ENCODE measurements at places on chromosomes 13 and 19. TPM values are rescaled to one million over a fixed set of nuclear protein-coding genes. Genes with fewer than 3 reads are reported as not detected.
A peak's percentile ranks its signal among the peaks of the same experiment; 100 is the strongest.

YJEFN3 gene
- 2.6 TPM for total RNA-seq

GRCh38 chr19:40717880-40718773 is 1.2 kb downstream of the ITPKC start:
- no peak for DNase-seq

DNA sequence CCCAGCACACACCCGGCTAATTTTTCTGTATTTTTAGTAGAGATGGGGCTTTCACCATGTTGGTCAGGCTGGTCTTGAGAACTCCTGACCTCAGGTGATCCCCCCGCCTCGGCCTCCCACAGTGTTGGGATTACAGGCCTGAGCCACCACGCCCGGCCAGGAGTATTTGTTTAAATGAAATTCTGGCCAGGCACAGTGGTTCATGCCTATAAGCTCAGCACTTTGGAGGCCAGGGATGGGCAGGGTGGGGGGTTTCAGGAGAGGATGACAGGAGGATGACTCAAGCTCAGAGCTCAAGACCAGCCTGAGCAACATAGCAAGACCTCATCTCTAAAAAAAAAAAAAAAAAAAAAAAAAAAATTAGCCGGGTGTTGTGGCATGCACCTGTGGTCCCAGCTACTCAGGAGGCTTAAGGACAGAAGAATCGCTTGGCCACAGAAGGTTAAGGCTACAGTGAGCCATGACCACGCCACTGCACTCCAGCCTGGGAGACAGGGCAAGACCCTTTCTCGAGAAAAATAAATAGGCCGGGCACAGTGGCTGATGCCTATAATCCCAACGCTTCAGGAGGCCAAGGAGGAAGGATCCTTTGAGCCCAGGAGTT is 8.2 kb upstream of the DHDH start:
- DNase-seq, result no peak

GRCh38 chr13:21673789-21674489 is 3.1 kb downstream of the FGF9 start:
- DNase-seq, result peak; percentile 40

- DNase-seq, result no peak
These were observed 37.8 kb downstream of the VSTM2B start for GRCh38 chr19:29563486-29564101.

CPB2 gene
- total RNA-seq, result not detected

GRCh38 chr19:46661735-46662592 is 982 bp upstream of the DACT3 start:
- DNase-seq, result peak; percentile 80

MISP gene
- not detected for total RNA-seq

DNA sequence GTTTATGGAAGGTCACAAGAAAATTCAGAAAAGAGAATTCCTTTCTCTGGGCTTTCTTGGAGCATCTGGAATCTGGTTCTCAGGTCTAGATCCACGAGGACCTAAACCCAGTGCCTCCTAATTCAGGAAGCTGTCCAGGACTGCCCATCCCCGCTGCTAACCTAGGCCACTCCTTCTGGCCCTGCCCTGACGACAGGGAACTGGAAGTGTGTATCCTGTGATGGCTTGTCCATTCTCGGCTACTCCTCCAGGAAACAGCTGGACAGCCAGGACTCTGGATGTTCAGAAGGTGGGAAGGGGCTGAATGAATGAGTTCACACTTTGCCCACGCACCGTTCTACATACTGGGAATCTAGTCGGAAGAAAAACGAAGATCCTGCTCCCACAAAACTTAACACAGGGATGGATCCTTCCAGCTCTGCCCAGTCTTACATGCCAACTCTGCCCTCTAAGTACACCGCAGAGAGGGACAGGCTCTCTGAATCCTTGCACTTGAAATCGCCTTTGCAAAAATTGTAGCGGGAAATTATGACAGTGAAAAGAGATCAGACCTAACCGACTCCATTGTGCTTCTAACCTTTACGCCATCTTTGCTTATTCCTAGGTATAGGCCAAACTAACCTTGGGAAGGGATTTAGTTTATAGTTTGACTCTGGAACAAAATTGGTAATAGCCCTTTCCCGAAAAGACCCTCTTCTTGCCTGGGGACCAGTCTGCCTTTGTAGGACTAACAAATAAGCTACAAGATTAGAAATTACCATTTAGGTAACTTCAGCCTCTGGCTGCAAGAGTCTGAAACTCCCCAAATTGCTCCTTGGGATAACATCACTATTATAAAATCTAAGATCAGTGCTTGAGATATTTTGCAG is 1.8 kb downstream of the LSM4 start:
- no peak for DNase-seq

COL5A3 gene
- total RNA-seq, result 5.6 TPM

ATXN8OS gene
- not detected for total RNA-seq

GRCh38 chr19:42114412-42114811 is 17.8 kb downstream of the POU2F2 start:
- DNase-seq, result no peak

- no peak for DNase-seq
These were observed 160.0 kb upstream of the ATXN8OS start for GRCh38 chr13:69947582-69947981.

ZNF418 gene
- total RNA-seq, result 10.5 TPM

DNA sequence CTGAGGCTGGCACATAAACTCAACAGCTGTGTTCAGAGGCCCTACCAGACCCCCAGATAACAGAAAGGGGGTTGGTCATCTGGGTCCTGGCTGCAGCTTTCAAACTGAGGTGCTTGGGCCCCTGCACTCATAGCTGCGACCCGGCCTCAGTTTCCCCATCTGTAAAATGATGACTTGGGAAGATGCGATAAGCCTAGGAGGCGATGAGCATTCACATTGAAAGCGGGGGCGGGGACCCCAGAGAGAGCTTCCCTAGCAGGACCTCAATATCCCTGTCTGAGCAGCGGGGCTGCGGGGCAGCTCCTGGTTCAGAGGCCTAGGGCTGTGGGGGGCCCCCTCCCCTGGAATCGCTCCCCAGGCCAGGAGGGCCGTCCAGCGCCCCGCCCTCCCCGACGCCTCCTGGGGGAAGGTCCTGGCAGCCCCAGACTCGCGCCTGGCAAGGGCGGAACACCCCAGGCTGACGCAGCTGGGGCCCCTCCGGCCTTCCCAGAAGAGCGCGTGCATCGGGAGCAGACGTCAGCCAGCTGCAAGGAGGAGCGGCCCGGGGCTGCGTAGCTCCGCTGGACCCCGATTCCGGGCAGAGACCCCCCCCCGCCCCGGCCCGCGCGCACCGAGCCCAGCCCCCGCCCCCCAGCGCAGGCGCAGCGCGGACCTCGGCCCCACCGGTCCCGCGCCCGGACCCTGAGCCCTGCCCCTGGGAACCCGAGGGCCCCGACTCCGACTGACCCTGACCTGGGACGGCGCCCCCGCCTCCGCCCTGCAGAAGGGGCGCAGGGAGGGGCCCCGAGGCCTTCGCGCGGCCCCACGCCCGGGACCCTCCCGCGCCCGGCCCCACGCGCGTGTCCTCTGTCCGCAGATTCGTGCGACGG is 3.5 kb downstream of the FSTL3 start:
- peak; percentile 77 for DNase-seq

GRCh38 chr19:9474975-9475374 is 23.4 kb downstream of the ZNF560 start:
- no peak for DNase-seq

GRCh38 chr13:90233933-90234672 is 1113.4 kb upstream of the MIR17HG start:
- DNase-seq, result no peak

GRCh38 chr13:101970341-101970740 is 431.5 kb downstream of the FGF14 start:
- DNase-seq, result no peak

DNA sequence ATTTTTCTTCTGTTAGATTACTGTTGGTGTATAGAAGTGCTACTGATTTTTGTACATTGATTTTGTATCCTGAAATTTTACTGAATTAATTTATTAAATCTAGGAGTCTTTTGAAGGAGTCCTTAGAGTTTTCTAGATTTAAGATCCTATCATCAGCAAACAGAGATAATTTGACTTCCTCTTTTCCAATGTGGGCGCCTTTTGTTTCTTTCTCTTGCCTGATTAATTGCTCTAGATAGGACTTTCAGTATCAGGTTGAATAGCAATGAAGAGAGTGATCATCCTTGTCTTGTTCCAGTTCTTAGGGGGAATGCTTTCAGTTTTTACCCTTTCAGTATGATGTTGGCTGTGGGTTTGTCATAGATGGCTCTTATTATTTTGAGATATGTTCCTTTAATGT is 5.6 kb upstream of the CD33 start:
- DNase-seq, result no peak

GRCh38 chr19:55228015-55228391 is 560 bp downstream of the TMEM86B start:
- peak; percentile 71 for DNase-seq

GRCh38 chr13:81017513-81018152 is 676.7 kb upstream of the SPRY2 start:
- DNase-seq, result no peak

DNA sequence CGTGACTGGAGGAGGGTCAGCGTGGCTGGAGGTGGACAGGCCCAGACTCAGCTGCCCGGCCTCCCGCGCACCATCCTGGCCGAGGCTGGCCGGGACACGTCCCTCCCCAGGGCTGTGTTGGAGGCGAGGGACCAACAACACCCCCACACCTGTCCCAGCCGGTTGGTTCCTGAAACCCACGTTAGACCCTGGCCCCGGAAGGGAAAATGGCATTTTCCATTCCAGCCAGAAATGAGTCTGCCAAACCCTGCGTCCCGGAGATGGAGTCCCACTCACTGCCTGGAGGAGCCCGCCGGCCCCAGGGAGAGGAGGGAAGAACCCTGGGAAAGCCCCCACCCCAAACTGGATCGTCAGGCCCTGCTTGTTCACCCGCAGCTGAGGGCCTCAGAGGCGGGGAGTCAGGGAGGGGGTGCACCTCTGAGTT is 4.8 kb upstream of the WDR18 start:
- no peak for DNase-seq

B3GNT3 gene
- not detected for total RNA-seq

GRCh38 chr13:110291286-110291685 is 15.7 kb downstream of the COL4A1 start:
- DNase-seq, result no peak

DNA sequence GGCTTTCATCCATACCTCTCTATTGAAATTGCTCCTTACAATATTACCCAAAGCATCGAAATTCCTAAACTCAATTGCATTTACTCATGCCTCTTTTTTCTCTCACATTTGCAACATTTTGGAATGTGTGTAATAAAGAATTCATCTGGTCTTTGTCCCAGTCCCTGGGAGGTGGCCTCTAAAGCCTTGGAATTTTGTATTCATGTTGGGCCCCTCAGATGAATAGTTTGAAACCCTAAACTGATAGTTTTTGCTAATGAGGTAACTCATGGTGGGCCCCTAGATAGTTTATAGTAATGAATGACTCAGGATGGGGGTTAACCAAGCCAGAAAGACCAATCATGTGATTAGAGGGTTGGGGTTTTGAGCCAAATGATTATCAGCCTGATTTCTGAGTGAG is 490.4 kb downstream of the DIAPH3 start:
- no peak for DNase-seq

- DNase-seq, result no peak
These were observed 5.8 kb downstream of the QTRT1 start for GRCh38 chr19:10706990-10707389.

- DNase-seq, result no peak
These were observed 379 bp downstream of the LRP3 start for GRCh38 chr19:33194532-33194885.

SBK2 gene
- 2.2 TPM for total RNA-seq

PINLYP gene
- total RNA-seq, result 1.1 TPM

DNA sequence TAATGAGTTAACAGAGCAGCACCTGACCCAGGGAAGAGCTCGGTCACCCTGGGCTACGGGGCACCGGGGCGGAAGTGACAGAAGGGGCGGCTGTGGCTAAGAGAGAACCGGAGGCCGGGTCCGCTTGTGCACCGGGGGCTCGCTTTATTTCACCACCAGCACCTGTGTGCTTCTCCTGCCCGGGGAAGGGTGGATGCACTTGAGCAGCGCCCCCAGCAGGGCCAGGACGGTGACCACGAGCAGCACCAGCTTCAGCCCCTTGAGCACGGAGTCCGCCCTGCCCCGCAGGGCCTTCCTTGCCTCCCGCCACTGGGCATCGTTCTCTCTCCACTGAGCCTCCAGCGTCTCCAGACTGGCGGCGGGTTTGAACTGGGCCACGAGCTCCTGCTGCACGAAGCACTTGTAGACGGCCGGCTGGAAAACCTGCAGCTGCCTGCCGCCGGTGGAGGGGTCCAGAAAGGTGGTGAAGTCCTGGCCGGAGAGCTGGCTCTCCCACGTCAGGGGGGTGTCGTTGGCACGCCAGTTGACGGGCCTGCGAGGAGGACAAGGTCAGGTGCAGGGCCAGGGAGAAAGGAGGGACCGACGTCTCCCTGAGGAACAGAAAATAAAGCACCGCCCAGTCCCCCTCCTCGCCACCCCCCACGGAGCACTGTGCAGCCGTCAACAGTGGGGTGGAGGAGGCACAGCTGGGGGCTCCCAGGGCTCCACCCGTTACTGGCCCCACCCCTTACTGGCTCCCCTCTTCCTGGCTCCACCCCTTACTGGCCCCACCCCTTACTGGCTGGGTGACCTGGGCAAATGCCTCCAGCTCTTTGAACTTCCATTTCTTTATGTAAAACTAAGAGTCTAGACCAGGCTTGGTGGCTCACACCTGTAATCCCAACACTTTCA is 3.6 kb downstream of the FAM187B start:
- no peak for DNase-seq

AP3D1 gene
- total RNA-seq, result 68.4 TPM

DNA sequence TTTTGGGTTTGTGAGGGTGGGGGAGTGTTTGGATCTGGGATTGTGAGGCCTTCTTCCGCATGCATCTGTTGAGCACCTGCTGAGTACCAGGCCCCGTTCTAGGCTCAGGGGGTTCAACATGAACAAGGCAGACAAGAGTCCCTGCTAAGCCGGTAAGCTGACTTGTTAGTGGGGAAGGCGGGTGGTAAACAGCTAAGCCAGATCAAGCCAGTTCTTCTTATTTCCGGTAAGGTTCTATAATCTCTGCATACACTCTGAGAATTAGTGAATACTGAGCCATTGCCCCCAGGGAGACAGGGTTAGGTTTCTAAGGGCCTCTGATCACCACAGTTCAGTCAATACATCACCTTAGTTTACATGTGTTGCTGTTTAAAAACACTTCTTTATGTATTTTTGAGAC is 9.9 kb upstream of the EHD2 start:
- no peak for DNase-seq

- DNase-seq, result no peak
These were observed 18.8 kb downstream of the FAM216B start for GRCh38 chr13:42800109-42800643.

DNA sequence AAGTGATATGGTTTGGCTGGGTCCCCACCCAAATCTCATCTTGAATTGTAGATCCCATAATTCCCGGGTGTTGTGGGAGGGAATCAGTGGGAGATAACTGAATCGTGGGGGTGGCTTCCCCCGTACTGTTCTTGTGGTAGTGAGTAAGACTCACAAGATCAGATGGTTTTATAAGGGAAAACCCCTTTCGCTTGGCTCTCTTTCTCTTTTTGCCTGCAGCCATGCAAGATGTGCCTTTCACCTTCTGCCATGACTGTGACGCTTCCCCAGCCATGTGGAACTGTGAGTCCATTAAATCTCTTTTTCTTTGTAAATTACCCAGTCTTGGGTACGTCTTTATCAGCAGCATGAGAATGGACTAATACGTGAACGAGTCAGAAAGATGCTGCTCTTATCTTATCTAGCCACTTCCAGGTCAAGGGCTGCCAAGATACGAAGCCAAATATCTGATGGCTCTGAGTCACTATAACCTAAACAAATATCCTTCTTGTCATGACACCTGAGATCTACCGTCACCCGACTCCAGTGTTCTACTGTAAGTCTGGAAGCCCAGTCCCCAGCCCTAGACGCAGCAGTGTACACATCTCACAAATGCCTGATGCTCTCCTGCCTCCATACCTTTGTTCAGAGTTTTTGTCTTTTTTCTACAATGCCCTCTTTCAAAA is 45.9 kb downstream of the SLC15A1 start:
- no peak for DNase-seq

- DNase-seq, result no peak
These were observed 11.8 kb upstream of the ZNF175 start for GRCh38 chr19:51559240-51559639.

GRIN3B gene
- 0.08 TPM for total RNA-seq
